ENCODE measurements at places on chromosomes 5 and 9.
A peak's percentile ranks its signal among the peaks of the same experiment; 100 is the strongest.

- no peak for DNase-seq
These were observed 88.4 kb upstream of the TNFSF8 start for GRCh38 chr9:115018547-115019435.

DNA sequence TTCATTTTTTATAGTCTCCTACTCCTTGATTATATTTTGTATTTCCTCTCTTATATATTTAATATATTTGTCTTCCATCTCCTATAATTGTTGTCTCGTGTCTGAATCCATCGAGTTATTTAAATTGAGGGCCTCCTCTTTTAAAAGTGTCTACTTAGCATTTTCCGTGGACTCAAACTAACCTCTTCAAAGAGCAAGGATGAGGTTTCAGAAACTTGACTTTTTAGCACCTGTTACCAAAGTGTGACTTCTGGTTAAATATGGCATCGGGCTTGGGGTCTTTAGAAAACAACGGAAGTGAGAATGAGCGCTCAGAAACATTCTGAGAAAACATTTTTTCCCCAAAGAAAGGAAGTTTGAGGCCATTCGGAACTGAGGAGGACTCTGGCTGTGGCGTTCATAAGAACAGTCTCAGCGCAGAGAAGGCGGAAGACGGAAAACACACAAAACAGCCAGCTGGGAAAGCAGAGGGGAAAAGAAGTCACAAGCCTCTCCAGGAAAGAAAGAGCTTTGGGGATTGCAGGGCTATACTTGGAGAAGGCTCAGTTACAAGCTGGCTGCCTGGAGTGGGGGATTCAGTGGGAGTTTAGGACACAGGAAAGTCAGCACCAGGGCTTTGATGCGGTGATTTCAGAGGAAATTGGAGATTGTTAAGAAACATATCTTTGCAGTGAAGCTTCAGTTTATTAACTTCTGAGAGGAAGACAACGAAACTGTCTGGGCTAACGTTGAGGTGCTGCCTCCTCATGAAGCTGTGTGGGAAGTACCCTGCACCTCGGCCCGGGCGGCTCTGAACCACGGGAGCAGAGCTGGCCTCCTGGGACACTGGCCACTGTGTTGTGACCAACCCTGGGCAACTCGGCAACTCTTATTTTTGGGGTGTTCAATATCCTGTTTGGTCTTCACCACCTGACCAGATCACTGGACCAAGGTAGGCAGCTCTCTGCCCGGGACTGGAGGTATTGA lies 25.1 kb upstream of the IRX2 start:
- no peak for DNase-seq

DNA sequence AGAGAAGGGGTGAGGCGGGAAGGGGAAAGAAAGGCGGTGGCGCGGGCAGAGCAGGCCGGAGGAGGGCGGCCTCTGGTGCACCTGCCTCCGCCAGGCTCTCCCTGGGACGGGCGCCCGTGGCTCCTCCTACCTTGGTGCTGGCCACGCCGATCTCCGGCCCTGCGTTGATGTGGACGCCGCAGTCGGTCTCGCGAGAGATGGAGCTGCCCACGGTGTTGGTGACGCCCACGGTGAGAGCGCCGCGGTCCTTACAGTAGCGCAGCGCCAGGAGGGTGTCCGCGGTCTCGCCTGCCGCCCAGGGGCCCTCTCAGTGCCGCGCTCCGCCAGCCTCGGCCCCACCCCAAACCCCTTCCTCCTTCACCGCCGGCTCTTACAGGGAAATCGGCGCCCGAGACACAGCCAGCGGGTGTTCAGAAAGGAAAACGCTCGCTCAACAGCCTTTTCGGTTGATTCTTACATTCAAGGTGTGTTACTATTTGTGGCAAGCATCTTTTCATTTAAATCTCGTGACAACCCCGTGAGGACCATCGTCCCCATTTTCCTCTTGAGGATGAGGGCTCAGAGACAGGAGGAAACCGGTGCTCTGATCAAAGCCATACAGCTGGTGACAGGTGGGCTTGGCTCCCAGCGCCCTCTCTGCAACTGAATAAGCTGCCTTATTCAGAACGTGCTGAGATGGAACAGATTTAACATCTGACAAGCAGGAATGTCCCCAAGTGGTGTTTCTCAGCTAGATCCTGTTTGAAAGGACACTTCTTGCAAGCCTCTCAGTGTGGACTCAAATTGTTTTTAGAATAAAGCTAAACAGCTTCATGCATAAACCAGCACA lies 22.0 kb upstream of the MAPK9 start:
- DNase-seq = peak; percentile 54

DNA sequence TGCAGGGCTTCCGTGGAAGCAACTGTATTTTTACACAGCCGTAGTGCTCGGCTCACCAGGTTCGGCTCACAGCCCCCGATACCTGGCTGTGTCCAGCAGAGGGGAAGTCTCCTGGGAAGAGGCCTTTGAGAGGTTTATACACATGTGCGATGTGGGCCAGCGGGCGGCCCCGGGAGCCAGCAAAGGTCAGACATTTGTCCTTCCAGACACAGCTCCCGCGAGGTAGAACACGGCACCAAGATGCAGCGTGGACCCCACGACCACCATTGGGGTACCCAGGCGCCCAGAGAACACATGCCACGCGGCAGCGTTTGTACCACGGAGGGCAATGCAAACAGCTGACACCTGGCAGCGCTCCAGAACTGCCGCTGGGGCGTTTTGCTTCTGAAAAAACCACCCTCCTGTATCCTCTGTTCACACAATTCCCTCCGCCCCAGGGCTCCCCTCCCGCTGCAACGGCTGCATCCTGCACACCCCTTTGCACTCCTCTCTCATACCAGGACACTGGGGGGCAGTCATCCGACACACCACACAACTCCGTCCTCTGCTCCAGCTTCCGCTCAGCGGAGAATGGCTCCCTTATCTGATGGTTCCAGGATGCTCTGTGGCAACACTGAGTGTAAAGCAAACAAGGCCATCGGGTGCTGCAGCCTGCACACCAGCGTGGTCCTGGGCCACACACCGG lies 235.3 kb downstream of the SYK start:
- DNase-seq = peak; percentile 58

DNA sequence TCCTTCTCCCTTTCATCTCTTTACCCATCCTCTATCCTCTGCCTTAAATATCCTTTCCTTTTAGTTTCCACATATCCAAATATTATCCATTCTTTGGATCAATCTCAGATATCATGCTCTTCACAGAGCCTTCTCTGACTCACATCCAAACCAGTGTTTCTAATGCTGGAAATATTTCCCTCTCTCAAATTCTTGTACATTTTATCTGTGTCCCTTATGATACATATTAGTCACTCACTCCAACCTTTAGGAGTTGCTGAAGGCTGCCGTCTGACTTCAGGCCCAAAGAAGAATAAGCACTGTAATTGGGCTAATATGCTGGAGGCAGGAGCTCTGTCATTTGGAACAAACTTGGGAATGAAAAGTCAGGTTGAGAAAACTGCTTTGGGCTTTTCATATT lies 156.4 kb upstream of the RUSC2 start:
- no peak for DNase-seq
